Urothelium cell line (cell line): ENCODE measurements at places on chromosomes 11 and 22.

DNA sequence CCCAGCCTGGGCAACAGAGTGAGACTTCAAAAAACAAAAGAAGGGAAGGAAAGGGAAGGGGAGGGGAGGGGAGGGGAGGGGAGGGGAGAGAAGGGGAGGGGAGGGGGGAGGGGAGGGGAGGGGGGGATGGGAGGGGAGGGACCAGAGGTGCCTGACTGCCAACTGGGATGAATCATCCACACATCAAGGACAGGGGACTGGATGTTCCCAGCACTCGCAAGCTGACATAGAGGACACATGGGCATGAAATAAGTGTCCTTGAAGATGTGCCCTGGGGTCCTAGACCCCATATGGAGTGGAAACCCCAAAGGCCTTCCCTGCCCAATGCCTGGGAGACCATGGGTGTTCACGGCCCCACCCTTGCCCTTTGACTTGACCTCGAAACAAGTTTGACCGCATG, 19.8 kb downstream of the TST start:
- DNase-seq, result peak; percentile 82

GRCh38 chr11:492427-493226, 14.4 kb downstream of the RNH1 start:
- DNase-seq, result no peak

DNA sequence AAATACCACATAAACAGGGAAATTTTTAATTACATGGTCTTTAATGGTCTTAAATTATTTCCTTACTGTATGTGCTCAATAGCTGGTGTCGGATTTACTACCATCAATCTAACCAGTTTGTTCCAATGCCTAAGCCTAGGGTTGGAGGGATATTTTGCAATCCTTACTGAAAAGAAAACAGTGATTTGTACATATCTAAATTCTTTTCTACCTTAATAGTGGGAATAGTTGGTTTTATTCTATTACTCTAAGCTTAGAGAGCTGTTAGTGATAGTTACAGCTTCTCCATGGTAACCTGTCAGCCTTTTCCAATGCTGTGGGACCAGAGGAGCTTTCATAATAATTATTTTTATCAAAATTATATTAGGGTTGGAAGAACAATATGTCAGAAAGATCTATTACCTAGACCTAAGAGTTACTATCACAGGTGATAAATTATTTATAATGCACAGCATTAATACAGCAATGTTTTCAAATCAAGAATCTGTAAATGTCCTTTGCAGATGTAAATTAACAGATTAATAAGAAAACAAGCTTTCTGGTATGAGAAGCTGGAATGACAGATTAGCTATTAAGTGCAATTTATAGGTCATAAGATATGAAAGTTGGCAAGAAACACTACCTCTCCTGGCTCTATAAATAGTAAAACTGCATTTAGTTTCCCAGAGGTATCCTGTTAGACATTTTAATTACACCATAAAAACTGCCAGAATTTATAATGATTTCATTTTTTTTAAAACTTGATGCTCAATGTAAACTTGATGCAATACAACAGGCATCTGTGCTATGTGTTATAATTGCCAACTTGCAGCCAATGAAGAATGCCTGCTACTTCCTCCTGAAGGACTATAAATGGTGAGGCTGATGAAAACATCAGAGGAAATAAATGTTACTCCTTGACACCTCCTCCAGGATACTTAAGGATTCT, 262.0 kb upstream of the PITPNB start:
- DNase-seq, result no peak

DNA sequence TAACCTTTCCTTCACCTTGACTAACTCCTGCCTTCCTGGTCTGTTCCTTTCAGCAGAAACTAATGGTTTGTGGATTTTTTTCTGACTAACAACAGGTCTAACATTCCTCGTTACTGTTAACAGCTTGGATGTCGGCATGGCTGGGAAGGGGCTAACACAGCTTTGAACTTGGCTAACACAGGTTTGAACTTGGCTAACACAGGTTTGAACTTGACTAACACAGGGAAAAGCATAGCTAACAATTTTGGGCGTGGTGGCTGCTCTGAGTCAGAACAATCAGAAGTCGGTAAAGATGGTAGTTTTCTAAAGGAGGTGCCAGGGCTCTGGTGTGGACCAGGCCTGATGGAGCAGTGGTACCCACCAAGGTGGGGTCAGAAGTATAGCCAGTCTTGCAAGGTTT, 16.1 kb downstream of the MIAT start:
- DNase-seq, result no peak

GRCh38 chr22:40823426-40823825, 4.3 kb upstream of the SLC25A17 start:
- no peak for DNase-seq

DNA sequence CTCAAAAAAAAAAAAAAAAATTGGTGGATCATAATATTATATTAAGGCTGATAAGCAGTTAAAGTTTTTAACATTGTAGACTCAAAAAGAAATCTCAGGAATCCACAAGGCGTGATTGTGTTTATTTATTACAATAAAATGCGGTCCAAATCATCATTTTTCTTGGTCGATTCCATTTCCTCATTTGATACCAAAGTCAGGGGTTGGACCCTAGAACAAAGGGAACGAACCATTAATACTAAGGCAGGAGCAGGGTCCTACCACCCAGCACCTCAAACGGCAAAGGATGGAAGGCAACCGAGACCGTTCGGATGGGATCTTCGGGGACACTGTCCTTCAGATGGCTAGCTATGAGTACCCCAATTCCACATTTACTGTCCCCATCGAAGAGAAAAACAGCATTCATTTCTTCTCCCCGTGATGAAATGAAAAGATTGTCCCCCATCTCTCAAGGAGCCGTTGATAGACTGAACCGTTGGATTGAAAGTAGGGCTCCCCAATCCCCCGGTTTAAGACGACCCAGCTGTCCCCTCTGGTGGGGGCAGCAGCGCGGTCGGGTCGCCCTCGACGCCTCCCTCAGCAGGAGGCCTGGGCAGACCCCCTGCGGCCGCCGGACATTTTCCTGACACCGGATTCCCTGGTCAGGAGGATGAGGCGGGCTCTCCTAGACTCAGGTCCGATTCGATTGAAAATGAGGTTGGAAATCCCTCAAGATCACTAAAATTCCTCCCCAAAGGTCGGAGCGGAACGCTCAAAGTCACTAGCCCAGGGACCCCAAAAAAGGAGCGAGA, 607 bp downstream of the DMC1 start:
- no peak for DNase-seq

DNA sequence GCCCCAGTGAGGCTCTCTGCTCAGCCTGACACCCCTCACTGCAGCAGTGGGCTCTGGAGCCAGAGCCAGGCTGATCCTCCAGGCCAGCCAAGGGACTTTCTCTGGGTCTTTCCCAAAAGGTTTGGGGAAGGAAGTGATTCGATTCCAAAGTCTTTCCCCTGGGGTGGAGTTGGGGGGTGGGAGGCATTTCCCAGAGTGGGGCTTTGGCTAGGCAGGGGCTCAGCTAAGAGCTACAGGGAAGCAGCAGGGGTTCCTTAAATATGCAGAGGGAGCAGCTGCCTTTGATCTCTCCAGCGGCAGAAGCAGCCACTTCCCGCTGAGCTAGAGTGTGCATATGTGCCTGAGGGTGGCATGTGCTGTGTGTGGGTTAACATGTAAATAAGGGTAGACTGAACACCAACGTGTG, 192.9 kb downstream of the INSC start:
- DNase-seq, result no peak

- peak; percentile 23 for DNase-seq
These were observed 89.9 kb downstream of the OR4A15 start for GRCh38 chr11:55457641-55458040.

GRCh38 chr22:36232715-36233401, 6.5 kb downstream of the APOL2 start:
- no peak for DNase-seq

- peak; percentile 49 for DNase-seq
These were observed 21.0 kb upstream of the MS4A6E start for GRCh38 chr11:60305906-60306619.

DNA sequence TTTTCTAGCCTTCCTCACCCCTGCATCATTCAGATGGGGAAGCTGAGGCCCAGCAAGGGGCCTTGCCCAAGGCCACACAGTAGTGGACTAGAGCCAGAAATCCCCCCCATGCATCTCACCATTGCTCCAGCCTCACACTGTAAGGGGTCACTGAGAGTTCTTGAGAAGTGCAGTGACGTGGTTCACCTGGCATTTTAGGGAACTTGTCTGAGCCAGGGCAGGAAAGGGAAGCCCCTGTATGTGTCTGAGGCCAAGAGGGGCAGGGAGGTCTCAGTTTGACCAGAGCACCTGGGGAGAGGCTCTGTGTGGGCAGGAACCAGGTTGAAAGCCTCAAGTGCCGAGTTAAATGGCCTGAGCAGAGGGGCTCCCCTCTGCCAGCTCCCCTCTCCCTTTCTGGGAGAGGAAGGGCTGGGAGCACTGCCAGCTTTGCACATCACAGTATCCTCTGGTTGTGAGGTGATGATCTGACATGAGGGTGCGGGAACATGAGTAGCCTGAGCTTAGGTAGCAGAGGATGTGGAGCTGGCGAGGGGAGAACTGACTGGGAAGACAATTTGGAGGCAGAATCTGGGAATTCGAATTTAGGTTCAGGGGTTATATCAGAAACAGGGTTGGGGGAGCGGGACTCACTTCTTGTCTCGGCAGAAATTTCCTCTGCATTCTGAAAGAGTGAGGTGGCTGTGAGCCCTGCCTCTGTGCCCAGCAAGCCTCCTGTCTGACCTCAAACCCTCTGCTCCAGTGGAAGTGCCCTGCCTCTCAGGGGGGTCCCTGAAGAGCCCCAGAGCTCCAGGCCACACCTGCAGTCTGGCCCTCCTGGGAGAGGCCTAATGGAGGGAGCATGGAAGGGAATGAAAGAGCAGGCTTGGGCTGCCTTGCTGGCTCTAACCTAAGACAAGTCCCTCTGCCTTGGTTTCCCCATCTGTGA, 14.6 kb downstream of the ARHGEF17 start:
- DNase-seq, result no peak

DNA sequence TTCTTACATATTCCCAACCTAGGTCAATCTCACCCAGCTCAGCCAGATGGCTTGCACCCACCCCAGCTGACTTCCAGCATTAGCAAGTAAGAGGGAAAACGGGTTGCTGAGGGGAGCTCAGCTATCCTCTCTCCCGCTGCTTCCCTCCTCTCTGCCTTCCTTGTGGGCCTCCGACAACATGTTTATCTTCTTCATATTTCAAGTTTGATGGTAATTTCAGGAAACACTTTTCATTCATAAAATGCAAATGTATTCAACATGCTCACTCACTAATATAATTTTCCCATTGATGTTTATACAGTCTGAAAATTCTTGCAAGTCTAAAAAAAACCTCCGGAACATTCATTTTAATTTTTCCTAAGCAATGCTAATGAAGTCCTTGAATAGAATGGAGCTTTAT, 372.5 kb upstream of the B3GAT1 start:
- DNase-seq, result no peak

GRCh38 chr11:8593455-8593854, 573 bp downstream of the STK33 start:
- DNase-seq, result no peak

GRCh38 chr11:72468289-72468688, 34.0 kb upstream of the CLPB start:
- DNase-seq, result no peak

GRCh38 chr22:50673231-50674129, 857 bp downstream of the SHANK3 start:
- DNase-seq, result peak; percentile 14

- DNase-seq, result no peak
These were observed 38.2 kb downstream of the FEZ1 start for GRCh38 chr11:125457814-125458343.

- DNase-seq, result peak; percentile 51
These were observed 34.3 kb downstream of the TSPAN18 start for GRCh38 chr11:44760917-44761550.

GRCh38 chr11:12802418-12803085, 128.3 kb downstream of the TEAD1 start:
- peak; percentile 84 for DNase-seq

DNA sequence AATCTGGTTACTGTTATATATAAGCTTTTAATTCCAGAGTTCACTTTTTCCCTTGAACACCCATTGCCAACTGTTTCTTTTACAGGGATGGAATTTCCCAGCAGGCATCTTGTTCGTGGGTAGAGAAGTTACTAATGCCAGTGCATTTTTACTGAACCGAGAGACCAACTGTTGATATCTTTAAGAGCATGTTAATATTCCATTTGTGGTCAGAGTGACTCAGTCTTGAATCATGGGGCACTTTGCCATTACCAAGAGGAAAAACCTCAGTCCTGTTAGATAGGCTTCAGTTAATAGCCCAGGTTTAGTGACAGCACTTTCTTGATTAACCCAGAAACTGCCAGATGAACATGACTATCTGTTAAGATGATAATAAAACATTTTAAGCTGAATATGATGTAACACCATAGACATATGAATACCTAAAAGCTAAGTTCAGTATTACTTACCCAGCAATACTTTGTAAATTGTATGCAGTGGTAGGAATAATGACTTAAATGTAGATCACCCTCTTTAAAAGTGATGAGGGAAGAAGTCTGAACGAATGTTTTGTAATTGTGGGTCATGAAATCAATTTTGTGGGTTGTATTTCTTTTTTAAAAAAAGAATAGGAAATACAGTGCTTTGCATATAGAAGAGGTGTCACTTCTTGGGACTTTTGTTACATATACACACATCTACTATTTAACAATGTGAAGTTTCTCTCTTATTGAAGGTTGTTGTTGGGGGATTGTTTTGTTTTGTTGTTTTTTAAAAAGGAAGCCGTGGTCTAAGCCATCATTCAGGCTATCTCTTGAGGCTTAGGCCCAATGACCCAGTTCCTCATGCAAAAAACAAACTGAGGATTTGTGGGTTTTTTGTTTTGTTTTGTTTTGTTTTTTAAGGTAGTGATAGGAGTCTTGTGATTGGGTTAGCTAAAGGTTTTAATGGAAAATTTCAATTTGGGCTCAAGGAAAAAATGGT, 79.2 kb upstream of the GRIK4 start:
- peak; percentile 62 for DNase-seq

GRCh38 chr22:43326331-43327156, 16.6 kb downstream of the SCUBE1 start:
- DNase-seq, result no peak

GRCh38 chr11:44743959-44744557, 17.3 kb downstream of the TSPAN18 start:
- no peak for DNase-seq

DNA sequence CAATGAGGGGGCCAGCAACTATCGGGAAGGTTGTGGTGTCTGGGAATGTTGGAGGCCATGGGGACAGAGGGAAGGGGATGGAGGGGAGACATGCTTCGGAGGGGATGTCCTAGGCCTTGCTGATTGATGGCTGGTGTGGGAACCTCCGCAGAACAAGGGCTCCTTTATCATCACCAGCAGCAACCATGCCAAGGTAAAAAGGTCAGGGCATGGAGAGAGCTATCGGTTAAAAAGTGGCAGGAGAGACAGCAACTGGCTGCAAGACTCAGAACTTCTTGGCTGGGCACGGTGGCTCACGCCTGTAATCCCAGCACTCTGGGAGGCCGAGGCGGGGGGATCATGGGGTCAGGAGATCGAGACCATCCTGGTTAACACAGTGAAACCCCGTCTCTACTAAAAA, 3.0 kb downstream of the GSTT4 start:
- DNase-seq, result no peak
